NCI-H1105 treated with DMSO at 0.1 percent for 48 hours (cell line): ENCODE measurements at places on chromosomes 6 and 20.

GRCh38 chr6:113402544-113402943, 454.6 kb upstream of the MARCKS start:
- DNase-seq: peak; percentile 52

DNA sequence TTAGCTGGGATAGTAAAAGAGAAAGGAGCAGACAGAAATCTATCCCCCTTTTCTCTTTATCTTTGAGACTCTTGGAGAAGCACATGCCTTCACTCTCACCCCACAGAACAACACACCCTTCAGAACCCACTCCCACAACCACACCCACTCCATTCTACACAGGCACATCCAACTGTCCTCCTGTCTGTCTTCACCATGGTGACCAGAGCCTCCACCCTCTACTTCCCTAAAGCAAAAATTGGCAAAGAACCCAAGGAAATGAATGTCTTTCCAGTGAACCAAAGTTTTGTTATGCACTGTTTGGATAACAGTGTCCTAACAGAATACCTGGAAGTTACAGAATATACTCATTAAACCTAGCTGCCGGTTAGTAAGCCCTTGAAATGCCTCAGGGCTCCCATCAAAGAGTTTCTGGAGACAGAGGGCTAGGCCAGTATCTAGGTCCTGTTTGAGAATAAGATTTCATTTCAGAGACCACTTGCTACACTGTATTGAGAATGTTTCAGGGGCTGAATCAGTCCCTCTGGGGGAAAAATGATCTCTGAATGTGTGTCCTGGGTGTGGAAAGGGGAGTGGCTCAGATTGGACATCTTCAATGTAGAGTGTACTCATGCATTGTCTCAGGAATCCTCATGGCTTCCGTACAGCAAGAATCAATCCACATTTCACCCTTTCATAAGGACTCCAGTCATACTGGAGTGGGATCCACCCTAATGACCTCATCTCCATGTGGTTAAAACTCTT, 101.1 kb downstream of the LY86 start:
- DNase-seq: no peak

DNA sequence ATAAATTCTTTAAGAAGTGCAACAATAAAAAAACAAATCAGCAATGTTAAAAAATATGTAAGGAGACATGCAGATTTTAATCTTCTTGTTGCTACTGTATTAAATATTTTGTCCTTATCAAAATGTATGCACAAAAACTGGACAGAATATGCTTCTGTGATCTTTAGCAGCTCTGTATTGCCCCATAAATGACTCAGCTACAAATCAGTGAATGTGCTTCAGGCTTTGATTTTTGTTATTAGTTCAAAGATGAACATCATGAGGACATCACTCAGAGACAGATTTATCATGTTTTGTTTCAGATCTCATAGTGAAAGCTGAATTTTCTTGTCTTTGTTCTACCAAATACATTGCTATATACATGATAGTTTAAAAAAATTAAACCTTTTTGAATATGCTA, 312.4 kb downstream of the GRIK2 start:
- no peak for DNase-seq

- DNase-seq: no peak
Measured at GRCh38 chr6:90350689-90351554, 54.3 kb upstream of the BACH2 start.

DNA sequence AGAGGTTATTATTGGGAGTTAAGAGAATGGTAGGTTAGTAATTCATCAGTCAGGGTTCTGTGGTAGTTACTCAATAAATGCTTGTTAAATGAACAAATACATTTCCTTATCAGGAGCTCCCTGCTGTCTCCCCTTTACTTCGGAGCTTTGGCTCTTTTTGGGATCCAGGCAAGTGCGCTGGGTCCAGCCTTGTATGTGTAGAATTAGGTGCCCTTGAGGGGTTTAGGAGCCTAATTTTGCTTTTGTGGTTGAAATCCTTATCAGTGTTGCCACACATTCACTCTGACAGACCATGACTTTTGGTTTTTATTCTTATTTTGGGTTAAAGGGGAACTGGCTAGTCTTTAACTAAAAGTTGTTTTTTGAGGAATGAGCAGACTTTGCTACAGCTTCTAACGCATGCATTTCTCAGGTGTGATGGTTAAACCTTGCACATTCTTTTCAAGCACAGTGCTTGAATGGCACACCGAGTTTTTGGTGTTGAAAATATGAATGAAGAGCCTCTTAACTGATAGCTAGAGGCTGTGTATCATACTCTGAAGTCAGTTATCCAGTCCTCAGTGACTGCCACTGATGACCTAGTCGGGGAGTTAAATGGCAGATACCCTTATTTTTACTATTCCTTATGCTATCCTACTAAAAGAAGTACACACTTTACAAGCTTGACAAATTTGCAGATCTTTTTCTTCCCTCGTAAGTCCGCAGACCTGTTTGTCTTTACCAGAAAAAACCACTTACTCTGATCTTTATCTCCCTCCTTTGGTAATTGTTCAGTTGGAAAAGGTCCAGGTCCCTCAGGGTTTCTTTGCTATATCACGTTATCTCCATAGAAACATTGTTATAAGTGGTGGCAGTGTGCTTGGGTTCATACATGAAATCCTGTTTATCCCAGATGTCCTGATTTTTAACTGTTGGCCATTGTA, 50.7 kb upstream of the PLCG1 start:
- peak; percentile 99 for DNase-seq

GRCh38 chr6:165081944-165082532, 227.4 kb downstream of the C6orf118 start:
- no peak for DNase-seq

- DNase-seq: no peak
Measured at GRCh38 chr6:73980096-73980495, 284.1 kb downstream of the CD109 start.

- DNase-seq: no peak
Measured at GRCh38 chr6:127202676-127203075, 64.0 kb upstream of the RNF146 start.

- no peak for DNase-seq
Measured at GRCh38 chr20:57434390-57434700, 43.1 kb downstream of the RBM38 start.

DNA sequence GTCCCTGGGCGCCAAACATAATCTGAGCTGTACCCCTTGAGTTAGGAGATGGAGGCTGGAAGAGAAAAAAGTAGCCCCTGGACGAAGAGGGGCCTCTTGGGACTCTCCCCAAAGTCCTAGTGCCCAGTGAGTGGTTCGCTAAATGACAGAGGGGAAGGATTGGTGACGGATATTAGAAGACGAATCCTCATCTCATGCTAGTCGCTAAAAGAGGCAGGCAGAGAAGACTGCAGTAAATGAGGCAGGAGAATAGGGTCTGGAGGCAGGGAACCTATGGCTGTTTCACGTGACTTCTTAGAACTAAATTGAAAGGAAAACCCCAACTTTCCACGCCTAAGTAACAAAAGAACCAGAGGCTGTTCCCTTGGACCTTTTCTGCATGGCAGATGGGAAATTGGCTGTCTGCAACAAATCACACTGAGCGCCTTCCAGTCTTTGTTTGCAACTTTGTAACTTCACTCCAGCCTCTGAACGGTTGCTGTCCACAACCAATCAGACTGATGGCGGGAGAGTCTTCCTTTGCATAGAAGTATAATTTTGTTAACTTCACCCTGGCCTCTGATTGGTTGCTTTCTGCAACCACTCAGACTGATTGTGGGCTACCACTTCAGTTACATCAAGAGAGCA, 731 bp upstream of the RBL1 start:
- no peak for DNase-seq

DNA sequence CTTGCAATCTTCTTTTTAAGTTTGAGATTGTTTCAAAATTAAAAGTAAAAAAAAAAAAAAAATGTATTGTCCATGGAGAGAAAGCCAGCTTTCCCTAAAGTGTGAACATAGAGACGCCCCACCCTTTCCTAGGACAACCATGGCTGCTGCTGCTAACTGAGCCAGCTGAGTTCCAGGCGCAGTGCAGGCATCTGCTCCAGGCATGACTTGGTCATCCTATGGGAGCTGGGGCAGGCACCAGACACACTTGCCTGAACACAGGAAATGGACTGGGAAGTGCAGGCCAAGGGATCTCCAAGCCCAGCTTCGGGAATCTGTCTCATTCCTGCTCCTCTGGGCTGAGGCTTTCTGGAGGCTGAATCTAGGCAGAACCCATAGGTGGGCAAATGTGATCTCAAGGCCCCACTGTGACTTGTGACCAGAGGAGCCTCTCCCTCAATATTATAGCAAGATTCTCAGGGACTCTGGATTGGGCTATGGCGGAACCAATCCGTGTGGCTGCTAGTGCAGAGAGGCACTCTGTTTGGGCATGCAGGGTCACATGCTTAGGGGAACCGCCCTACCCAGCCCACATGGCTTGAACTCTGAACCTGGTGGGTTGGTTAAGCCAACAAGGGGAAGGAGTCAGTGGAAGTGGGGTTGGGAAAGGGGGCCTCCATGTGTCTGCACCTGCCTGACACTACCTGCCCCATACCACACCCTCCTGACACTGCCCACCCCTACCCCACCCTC, 138.2 kb upstream of the CST7 start:
- DNase-seq: no peak

DNA sequence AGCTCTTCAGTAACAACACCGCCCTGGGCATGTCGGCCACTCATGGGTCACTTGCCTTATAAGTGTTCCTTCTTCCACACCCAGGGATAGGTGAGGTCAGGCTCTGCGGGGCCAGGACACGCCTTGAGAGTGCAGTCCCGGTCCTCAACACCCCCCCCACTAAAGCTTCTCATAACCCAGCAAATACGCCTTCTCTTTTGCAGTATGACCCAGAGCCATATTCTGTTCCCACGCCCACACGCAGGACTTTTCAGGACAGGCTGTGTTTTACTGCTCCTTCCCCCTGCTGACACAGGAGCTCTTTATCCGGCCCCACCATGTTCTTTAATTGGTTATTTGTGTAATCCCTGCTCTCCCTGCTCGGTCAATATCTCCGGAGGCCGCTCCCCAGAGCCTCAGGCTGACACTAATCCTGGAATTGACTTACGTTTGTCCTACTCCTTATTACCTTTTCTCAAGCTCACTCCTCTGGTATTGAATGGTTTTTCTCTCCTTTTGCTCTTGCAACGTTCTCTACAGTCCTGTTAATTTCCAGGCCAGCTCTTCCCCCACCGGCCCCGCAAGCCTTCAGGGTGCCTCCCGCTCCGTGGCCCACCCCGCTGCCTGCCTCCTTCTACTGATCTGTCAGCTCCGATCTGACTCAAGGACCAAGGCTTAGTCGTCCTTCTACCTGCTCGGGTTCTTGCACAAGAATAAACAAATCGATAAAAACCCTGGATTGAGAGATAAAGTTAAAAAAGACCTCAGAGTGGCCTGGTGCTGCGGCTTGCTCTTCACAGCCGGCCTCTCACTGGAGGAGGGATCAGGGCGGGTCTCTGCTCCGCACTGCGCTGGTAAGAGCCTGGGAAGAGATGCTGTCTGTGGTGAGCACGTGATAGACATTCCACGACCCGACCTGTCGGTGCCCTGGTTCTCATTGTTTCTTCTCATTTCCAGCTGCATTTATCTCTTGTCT, 357.5 kb downstream of the ZFAND3 start:
- no peak for DNase-seq

DNA sequence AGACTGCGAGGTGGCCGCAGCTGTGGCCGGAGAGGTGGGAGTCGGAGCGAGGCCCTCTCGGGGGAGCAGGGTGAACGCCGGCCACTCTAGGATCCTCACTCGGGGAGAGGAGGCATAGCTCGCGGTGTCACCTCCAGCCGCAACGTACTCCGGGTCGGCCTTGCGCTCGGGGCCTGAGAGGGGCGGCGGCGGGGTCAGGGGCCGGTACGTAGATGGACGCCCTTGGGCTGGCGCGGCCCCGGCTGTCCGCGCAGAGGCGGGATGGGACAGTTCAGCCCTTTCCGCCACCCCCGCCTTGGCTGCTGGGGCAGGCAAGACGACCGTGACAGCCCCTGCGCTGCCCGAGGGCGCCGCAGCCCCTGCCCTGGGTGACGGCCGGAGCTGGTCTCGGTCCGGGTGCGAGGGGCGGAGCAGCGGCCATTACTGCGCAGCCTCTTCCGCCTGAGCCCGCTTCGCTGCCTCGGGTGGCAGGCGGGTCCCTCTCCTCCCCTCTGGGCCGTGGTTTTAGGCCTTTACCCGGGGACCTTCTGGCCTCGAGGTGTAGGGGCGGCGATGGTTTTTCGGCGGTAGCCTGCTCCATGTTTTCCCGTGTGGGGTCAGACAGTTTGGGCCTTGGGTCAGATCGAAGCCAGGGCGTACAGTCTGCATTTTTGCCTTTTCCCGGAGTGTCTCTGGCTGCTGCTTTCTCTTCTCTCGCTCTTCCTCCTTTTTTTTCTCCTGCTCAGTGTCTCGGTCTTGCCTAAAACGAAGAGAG, 405 bp downstream of the RNF146 start:
- DNase-seq: peak; percentile 60

DNA sequence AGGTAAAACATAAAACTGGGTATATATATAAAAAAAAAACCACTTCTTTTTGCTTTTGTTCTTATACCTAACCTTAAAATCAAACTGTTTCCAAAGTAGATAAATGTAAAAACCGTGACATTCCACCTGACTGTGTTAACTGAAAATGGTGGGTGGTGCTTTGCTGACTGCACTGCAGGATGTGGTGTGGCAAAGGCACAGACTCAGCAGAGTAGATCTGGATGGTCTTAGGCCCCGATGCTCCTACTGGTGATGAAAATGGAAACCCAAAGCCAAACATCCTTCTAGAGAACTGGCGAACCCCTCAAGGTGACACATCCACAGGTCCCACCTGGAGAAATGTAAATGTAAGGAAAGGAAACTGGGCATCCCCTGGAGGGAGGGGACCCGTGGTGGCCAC, 8.9 kb downstream of the TGIF2 start:
- no peak for DNase-seq

GRCh38 chr6:150368762-150369161, at the start of gene IYD:
Gene IYD, plus strand, starts transcription at chr6:150369012. Its CDS starts 20 bp downstream, at chr6:150369032.
- DNase-seq: no peak

DNA sequence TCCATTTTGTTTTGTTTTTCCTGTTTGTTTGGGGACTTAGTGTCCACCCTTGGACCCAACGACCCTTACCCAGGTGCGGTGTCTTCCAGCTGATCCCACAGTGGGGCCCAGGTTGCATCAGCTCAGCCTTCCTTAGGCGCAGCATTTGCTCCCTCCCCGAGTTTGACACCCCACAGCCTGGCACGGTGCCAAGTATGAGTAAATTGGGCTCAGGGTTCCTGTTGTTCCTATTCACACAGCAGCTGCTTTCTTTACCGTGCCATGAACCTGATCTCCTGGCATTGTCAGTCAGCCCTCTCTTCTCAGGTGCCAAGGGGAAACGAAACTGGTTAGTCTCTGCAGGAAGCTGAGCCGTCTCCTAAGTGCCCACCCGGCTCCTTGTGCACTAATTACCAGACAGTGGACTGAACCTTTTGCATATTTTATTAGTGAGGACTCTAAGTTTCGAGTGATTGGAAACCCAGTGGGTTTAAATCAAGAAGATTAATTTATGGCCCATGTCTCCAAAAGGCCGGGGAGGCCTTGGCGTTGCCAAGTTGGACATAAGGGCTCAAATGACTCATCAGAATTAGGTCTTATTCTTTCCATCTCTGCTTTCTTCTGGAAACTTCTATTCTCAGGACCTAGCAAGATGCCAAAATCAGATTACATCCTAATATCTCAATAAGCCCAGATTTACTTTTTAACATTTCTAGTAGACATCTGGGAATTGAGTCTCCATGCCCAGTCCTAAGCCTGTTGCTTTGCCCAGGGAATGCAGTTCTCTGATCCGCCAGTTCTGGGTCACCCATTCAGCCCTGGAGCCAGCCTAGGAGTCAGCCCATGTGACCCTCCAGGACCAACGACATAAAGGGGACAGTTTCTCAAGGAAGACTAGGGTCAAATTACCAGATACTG, 68.8 kb downstream of the TSHZ2 start:
- DNase-seq: peak; percentile 92

- DNase-seq: no peak
Measured at GRCh38 chr6:106381223-106381622, 20.7 kb downstream of the CRYBG1 start.
